ENCODE measurements at places on chromosomes 12 and 14.

DNA sequence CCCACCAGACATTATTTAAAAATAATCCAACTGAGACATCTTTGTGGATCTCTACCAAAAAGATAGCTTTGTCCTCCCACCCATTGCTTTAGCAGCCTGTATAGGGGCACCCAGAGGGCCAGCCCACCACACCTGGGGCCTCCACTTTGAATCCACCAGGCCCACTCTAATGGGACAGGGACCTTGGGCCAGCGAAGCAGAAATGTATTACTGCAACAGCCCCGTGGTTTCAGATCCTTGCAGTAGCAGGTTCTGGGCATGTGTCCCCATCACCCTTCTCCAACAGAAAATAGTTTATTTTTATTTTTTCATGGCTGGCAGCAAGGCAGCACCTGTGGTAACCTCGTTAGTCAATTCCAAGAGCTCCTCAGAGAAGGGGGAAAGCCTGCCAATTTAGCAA, 218.4 kb downstream of the ZFP36L1 start:
- peaks cover 18% of the 10 kb centered on the region for H3K4me1 ChIP-seq
- H3K4me3 ChIP-seq: no peak overlapping the region
- no peaks in the 10 kb centered on the region for H3K27me3 ChIP-seq
- no peak overlapping the region for H3K27ac ChIP-seq
- DNase-seq: no peak

GRCh38 chr14:63933110-63933509, 80.3 kb downstream of the SYNE2 start:
- H3K36me3 ChIP-seq: no peaks in the 10 kb centered on the region
- H3K4me1 ChIP-seq: no peaks in the 10 kb centered on the region
- no peak for DNase-seq
- no peak overlapping the region for H3K27ac ChIP-seq
- H3K4me3 ChIP-seq: no peak overlapping the region

DNA sequence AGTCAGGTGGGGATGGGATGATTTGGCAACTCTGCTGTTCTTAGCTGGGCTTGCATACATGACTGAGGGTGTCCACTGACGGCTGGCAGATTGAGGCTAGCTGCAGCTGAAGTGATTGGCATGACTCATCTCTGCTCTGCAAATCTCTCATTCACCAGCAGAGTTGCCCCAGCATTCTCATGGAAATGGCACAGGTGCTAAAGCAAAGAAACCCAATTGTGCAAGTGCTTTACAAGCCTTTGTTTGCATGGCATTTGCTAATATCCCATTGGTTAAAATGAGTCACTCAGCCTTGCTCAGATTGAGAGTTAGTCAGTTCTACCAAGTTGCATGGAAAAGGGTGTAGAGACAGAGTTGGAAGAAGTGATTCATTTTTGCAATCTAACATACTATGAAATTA, 389.7 kb upstream of the FAR2 start:
- no peaks in the 10 kb centered on the region for H3K36me3 ChIP-seq
- H3K4me3 ChIP-seq: no peak overlapping the region
- no peaks in the 10 kb centered on the region for H3K4me1 ChIP-seq

GRCh38 chr14:95117937-95118721, 39.2 kb downstream of the DICER1 start:
- H3K27me3 ChIP-seq: no peaks in the 10 kb centered on the region
- no peak overlapping the region for H3K4me3 ChIP-seq
- no peaks in the 10 kb centered on the region for H3K4me1 ChIP-seq

GRCh38 chr14:33782923-33783322, 168.0 kb downstream of the EGLN3 start:
- no peak overlapping the region for H3K4me3 ChIP-seq
- no peaks in the 10 kb centered on the region for H3K27me3 ChIP-seq
- no peak overlapping the region for H3K27ac ChIP-seq
- DNase-seq: no peak
- H3K4me1 ChIP-seq: no peaks in the 10 kb centered on the region

DNA sequence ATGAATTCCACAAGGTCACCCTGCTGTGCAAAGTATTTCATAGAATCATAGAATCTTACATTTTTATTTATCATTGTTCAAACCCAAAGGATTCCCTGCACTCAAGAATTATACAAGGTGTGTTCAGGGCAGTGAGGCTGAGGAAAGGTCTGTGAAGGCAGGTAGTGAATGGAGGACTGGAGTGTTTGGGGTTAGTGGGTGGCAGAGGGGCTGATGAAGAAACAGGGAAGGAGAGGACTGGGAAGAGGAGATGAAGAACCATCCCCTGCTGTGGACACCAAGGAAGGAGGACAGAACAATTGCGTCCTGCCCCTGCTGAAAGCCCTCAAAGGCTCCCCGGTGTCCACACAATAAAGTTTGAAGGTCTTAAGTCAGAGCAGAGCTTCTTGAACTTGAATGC, 10.8 kb upstream of the BCDIN3D start:
- H3K27ac ChIP-seq: no peak overlapping the region
- no peaks in the 10 kb centered on the region for H3K36me3 ChIP-seq
- H3K4me1 ChIP-seq: no peaks in the 10 kb centered on the region
- no peak for DNase-seq
- no peak overlapping the region for H3K4me3 ChIP-seq

DNA sequence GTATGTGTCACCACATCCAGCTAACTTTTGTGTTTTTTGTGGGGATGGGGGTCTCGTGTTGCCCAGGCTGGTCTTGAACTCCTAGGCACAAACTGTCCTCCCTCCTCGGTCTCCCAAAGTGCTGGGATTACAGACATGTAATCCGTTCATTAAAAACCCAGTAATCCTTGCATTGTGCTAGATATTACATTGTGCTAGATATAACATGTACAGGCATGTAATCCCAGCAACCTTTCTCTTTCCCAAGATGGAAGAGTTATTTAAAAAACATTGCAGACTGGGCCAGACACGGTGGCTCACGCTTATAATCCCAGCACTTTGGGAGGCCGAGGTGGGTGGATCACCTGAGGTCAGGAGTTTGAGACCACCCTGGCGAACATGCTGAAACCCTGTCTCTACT, 19.7 kb downstream of the ELK3 start:
- no peak overlapping the region for H3K4me3 ChIP-seq
- peak overlapping the region; percentile 10 for H3K27ac ChIP-seq
- H3K4me1 ChIP-seq: peaks cover 19% of the 10 kb centered on the region

DNA sequence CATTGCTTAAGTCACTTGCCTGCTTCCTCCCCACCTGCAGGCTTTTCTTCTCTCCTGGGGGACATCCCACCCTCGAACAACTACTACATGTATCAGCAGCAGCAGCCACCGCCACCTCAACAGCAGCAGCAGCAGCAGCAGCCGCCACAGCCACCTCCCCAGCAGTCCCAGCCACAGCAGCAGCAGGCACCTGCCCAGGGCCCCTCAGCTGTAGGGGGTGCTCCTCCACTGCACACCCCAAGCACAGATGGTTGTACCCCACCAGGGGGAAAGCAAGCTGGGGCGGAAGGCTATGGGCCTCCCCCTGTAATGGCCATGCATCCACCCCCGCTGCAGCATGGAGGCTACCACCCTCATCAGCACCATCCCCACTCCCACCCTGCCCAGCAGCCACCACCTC, 15.3 kb downstream of the FOXJ2 start:
- H3K4me1 ChIP-seq: no peaks in the 10 kb centered on the region
- no peak overlapping the region for H3K4me3 ChIP-seq
- H3K36me3 ChIP-seq: peaks cover 93% of the 10 kb centered on the region
- no peak for DNase-seq

- DNase-seq: peak; percentile 61
- H3K27me3 ChIP-seq: no peaks in the 10 kb centered on the region
- H3K27ac ChIP-seq: no peak overlapping the region
- H3K4me1 ChIP-seq: no peaks in the 10 kb centered on the region
- H3K36me3 ChIP-seq: no peaks in the 10 kb centered on the region
Observed at GRCh38 chr12:15863372-15863771, 18.8 kb upstream of the STRAP start.

- H3K4me3 ChIP-seq: no peak overlapping the region
- no peak overlapping the region for H3K27ac ChIP-seq
- H3K36me3 ChIP-seq: no peaks in the 10 kb centered on the region
- DNase-seq: no peak
Observed at GRCh38 chr12:97216848-97217247, 245.8 kb upstream of the RMST start.

Measured in mesenchymal stem cell (in vitro differentiated cells and primary cell).